ENCODE measurements at places on chromosomes 4 and X.

DNA sequence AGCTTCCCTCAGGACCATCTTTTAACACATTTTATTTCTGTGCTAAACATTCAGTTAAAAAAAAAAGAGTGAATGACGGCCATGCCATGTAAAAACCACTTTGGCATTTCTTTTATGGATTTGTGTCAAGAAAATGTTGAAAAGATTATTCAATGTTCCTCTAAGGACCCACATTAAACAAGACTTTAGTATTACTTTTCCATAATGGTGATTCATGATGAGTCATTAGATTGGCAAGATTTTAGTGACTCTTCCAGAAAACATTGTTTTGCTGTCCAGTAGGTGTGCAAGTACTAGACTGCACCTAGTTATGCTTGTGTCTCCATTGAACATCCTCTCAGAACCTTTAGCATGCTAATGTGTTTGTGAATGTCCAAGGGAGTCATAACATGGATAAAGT, 748.6 kb downstream of the STPG2 start:
- no peak for DNase-seq

DNA sequence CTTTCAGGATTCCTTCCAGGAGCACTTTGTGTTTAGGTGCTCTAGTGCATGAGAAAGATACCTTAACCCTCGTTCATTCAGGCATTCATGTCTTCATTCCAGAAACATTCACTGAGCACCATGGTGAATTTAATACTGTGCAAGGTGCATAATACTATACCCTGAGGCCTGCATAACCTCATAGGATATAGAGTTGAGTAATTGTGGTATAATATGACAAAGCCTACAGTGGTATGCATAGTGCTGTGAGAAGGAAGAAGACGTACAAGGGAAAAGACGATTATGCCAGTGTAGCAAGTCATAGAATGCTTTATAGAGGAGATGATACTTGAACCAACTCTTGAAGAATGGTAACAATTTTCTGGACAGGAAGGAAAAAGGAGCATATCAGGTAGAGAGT, 34.3 kb downstream of the MTM1 start:
- DNase-seq, result no peak

DNA sequence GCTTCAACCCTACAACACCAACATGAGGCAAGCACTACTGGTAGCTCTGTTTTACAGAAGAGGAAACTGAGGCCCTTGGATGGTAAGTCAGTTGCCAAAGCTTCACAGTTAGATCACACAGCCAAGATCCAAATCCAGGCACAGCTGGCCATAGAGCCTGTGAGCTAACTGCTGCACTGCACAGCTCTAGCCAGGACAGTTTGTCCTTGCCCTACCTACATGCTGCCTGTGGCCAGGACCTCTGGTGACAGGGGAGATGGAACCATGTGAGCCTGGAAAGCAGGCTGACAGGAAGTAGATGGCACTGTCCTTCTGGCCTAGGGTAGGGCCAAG, 257.8 kb downstream of the FBXW7 start:
- no peak for DNase-seq

- no peak for DNase-seq
Observed at GRCh38 chr4:82710197-82710929, 88.2 kb downstream of the SCD5 start.

DNA sequence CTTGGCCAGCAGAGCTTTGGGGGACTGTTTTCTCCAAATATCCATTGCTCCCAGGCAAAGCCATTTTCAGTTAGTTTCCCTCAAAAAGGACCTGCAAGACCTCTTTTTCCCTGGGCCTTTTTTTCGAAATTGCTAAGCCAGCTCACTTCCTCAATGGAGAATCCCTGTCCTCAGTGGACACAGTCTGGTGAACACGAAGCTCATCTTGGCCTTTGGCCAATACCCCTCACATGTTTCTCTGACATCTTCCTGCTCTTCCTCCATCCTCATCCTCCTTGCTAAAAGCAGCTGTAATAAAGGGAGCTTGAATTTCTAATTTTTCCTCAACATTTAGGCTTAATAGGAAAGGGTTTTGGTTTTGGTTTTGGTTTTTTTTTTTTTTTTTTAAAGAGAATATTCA, 17.6 kb upstream of the PRPS1 start:
- no peak for DNase-seq

All from CD4-positive, alpha-beta T cell (primary cell).